Muscle of leg (tissue), 16 donors: ENCODE measurements at places on chromosomes 1 and 21. TPM values are rescaled to one million over a fixed set of nuclear protein-coding genes. Genes with fewer than 3 reads are reported as not detected.

Gene AXDND1
- polyA plus RNA-seq: 0.20 TPM

- no peak for DNase-seq
Measured at GRCh38 chr1:153343811-153344717, 4.6 kb downstream of the PGLYRP4 start.

GRCh38 chr1:207951652-207952051 lies 40.7 kb upstream of the CD34 start:
- DNase-seq: no peak

DNA sequence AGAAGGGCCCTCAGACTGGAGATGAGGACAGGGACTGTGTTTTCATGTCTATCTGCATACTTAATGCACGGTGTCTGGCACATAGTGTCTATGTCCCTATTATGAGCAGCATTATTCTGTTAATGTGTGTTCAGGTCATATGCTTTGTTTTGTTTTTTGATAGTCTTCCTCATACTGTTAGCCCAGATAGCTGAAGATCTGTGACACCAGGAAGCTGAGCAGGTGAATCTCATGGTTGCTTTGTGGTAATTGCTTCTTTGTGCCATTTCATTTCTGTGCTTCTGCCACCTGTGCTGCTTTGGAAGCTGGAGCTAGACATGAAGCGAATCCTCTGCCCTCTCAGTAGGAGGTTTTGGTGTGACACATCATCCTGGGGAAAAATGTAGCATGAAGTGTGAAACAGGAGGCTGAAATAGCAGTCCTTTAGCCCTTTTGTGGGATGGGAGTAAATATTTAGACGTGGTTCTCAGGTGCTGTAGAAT lies 15.8 kb downstream of the SMAP2 start:
- DNase-seq: no peak
